Erythroblast (primary cell): ENCODE measurements at places on chromosomes 13 and 19.
A peak's percentile ranks its signal among the peaks of the same experiment; 100 is the strongest.

DNA sequence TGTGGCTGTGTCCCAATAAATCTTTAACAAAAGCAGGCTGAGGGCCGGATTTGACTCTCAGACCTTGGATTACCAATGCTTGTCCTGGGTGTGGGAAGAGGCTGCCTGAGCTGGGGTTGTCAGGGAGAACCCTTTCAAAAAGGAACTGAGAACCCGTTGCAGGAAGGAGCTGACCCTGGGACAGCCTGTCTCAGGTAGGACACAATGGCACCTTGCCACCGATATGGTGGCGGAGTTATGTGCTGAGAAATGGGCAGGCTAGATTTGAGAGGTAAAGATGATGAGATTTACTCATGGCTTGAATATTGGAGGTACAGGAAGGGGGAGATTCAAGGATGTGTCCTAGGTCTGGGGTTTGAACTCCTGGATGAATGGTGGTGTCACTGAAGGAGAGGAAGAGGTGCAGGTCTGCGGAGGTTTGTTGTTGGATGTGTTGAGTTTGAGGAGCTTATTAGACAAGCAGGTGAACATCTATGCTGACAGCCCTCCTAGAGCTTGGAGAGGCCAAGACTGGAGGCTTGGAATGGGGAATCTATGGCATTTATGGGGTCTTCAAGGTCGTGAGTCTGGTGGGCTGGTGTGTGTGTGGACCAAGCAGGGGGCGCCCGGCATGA, 7.2 kb downstream of the PLEKHF1 start:
- DNase-seq = no peak

DNA sequence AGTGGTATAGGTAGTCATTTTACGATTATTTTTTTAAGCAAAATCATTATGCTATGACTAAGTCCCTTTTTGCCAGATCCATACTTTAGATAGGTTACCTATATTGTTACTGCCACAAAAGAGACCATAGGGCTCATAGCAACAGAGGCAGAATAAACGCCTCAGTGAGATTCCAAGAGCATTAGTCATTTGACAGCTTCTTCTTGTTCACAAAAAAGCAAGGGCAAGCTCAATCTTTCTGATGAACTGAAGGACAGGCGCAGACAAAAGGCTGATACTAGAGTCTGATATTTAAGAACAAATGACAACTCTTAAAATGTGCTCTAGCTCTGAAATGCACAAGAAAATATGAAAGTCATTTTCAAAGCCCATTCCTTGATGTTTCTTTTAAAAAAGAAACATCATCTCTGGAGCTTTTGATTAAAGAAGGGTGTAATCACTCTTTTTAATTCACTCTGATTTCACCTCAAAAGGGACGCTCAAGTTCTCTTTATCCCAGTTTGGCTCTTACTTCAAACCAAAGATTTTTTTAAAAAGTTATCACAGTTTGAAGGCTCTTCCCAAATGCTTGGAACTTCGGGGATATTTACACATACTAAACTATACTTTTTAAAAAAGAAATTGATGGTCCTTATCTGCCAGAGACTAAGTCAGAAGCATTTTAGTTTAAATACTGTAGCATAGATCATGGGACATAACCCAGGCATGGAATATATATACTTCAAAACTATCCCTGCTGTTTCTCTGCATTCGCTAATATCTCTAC, 187.2 kb downstream of the EFNB2 start:
- no peak for DNase-seq

DNA sequence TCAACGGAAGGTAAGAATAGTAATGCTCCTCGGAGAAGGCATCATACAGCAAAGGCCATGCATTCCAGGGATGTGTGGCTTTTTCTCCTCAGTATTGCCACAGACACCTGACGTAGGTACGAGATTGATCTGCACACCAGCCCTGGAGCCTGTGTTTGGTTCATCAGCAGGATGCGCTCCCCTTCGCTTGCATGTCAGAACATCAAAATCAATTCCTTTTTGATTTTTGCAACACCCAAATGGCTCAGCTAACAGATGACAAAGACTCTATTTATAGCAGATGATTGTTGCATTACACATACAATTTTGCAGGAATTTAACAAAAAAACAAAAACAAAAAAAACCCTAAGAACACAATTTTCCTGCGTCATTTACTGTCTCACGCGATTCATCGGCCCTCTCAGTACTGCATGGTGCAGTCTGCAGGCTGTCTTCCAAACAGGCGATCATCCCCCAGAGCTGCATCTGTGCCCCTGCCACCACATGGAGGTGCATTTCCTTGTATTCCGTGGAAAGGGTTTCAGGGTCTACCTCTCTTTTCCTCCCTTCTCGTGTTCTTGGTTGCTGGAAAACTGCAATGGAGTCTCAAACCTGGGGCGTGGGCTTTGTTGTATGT, 207.3 kb downstream of the TEX29 start:
- no peak for DNase-seq

DNA sequence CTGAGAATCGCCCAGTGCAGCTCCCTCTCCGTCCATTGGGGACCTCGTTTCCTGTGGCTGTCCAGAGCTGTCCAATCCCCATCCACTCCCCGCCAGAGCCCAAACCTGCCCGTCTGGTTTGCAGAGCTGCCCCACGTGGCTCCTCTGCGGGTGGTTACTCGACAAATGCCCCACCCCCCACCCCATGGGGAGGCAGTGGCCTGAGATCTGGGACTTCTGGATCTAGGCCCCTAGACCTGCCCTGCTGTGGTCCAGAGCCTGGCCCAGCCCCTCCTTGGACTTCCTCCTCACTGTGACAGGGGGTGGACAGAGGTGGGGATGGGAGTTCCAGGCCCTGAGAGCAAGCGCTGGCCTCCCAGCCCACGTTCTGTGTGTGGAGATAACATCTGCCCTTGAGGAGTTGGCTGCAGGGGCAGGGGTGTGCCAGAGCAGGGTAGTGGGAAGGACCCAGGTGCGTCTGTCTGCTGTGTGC, 29.1 kb downstream of the PAK4 start:
- peak; percentile 42 for DNase-seq

DNA sequence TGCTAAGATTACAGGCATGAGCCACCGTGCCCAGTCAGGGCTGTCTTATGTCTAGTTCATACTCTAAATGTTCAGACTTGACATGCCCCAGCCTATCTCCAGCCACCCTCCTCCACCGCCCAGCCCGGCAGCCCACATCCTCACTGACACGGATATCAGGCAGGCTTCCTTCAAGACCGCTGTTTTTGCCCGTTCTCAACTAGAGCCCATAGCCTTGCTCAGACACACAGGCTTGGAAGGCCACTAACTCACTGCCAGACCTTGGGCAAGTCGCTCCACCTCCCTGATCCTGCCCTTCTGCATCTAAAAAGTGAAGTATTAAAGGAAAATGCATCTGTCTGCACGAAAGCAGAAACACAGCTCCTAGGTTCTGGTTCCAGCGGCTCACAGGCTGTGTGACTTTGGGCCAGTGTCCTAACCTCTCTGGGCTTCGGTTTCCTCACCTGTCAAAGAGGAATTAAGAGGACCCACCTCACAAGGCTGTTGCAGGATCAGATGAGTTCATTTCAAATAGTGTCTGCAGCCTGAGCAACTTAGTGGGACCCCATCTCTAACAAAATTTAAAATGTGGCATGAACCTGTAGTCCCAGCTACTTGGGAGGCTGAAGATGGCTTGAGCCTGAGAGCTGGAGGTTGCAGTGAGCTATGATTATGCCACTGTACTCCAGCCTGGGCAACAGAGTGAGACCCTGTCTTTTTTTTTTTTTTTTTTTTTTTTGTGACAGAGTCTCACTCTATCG, 14.5 kb upstream of the CERS4 start:
- DNase-seq = no peak

GRCh38 chr19:31372246-31372781, 23.1 kb upstream of the TSHZ3 start:
- DNase-seq = no peak

- DNase-seq = no peak
Measured at GRCh38 chr19:50838239-50838638, 4.9 kb upstream of the KLK15 start.

GRCh38 chr19:29079356-29080032, 133.5 kb downstream of the UQCRFS1 start:
- no peak for DNase-seq

DNA sequence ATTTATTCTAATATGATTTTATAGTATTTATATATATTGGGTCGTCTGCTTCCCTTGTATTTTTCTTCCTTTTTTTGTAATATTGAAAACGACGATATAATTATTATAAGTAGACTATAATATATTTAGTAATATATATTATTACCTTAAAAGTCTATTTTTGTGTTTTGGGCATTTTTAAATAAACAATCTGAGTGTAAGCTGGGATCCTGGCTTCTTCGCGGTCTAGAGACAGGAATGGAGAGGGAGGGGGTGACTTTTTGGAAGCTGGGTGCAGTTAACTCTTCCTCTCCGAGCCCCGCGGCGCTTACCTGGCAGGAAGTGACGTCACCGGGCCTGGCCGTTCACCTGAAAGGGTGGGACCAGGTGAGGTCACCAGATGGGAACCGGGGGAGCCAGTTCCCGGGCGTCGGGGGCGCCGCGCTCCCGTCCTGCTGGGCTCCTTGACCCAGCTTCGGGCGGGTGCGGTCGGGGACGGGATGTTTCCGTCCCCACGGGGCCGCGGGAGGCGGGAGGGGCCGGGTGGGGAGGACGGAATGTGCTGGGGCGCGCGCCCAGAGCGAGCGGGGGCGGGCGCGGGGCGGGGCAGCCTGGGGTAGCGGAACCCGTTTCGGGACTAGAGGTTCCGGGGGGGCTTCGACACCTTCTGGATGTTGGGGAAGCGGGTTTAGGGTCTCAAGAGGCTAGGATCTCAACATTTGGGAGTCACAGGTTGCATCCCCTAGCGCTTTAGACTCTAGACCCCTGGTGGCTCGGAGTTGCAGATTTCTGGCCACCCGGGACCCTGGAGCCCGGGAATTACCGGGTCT, 2.8 kb downstream of the ZFP36 start:
- peak; percentile 67 for DNase-seq

- DNase-seq = no peak
Measured at GRCh38 chr13:38372820-38373383, 23.3 kb downstream of the UFM1 start.

DNA sequence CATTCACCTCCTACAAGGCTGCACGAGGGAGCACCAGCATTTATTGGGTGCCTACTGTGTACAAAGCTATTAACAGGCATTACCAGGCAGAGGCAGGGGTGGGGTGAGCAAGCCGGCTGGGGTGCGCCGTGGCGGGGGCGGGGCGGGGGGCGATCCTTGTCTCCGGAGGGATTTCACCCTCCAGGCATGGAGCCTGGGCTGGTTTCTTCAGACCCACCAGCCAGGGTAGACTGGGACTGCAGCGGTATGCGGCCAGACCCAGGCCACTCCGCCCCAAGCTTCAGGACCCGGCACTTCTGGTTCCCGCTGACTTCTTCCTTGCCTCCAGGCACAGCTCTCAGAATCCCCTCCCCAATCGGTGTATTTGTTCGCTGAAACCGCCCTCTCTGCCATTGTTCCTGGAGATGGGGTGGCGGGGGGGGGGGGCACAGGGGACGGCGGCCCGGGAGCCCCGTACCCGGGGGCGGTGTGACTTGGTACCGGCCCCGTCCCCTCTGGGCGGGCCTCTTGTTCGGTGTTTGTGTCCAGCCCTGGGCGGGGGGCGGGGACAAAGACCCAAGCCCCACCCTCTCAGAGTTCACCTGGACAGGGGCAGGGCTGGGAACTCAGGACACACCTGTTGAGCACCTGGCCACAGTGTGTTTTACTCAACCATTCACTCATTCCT, 14.4 kb downstream of the TJP3 start:
- DNase-seq = no peak

DNA sequence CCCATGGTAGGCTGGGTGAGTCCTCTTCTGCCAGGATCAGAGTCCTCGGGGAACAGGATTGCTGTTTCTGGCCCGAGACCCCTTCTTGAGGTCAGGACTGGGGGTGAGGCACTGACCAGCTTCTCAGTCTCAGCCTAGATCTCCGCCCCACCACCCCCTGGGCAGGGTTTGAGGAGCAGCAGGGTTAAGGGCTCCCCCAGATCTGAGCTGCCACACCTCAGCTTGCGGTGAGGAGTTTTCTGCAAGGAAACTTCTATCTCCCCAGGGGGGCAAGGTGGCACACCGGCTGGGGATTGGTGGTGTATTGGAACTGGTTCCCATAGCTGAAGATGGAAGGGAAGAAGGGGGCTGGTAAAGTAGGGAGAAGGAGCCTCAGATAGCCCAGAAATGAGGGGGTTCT, 19.5 kb downstream of the CHST8 start:
- DNase-seq = no peak

DNA sequence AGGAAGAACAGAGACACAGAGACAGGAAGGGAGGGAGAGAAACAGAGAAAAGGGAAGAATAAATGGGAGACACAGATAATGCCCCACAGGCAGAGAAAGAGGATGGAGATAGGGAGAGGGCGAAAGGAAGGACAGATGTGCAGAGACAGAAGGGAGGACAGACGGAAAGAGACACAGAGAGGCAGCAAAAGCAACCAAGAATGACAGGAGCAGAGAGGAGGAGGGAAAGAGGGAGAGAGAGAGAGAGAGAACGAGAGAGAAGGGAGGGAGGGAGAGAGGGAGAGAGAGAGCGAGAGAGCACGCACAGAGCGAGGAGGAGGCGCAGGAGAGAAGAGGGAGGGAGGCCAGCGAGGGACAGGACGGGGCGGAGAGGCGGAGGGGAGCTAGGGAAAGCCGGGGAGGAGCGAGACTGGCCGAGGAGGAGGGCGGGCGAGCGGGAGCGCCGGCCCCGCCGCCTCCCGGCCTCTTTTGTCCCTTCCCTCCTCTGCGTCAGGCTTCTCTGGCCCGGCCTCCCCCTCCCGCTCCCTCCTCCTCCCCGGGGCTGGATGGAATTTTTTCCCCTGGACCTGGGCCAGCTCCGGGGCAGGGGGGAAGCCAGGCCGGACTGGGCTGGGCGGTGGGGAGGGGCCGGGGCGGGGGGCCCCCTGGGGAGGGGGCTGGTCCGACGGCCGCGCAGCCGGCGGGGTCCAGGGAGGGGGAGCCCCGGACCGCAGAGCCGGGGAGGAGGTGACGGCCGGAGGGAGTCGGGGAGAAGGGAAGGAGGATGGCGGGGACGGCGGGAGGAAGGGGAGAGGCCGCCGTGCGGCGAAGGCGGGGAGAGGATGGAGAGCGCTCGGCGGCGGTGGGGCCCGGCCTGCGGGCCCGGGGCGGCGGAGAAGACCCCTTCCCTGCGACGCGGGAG, 4.2 kb upstream of the SPACA6 start:
- peak; percentile 41 for DNase-seq

DNA sequence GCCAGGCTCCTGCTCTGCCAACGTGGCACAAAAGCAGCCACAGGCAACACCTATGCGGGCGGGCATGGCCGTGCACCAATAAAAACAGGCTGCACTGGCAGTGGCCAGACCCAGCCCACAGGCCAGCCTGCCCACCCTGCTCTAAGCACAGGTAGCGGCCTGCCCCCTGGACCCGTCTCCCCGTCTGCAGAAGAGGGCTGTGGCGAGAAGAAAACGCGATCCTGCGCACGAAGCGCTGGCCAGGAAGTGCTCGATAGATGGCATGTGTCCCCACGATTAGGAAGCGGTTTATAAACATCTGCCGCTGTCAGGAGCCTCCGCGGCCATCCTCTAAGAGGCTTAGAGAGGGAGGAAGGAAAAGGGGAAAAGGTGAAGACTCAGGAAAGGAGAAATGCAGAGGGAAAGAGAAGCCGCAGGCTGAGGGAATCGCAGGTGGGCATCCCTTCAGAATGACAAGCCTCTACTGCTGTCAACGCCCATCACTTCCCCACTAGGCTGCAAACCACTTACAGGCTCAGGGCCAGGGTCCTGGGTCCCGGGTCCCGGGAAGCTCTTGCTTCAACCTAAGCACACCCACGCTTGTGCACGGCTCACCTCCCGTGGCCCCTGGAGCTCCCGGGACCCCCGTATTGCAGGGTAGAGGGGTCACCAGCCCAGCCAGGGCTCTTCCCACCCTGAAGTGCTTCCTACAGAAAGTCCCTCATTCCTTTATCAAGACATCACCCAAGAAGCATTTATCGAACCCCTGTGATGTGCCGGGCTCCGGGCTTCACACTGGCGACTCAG, 10.5 kb downstream of the MLLT1 start:
- DNase-seq = no peak

- peak; percentile 69 for DNase-seq
Measured at GRCh38 chr19:47107202-47107952, 6.2 kb downstream of the ZC3H4 start.
